Lung (tissue), 17 donors: ENCODE measurements at places on chromosomes 16 and 17.
A peak's percentile ranks its signal among the peaks of the same experiment; 100 is the strongest.

- peak; percentile 86 for DNase-seq
Observed at GRCh38 chr16:79640513-79641360, 40.2 kb upstream of the MAF start.

- no peak for DNase-seq
Observed at GRCh38 chr16:66418165-66418962, 8.7 kb upstream of the BEAN1 start.

- DNase-seq: peak; percentile 39
Observed at GRCh38 chr16:72072514-72073342, 9.7 kb downstream of the HPR start.

- DNase-seq: no peak
Observed at GRCh38 chr16:55077266-55077665, 146.6 kb downstream of the IRX5 start.

DNA sequence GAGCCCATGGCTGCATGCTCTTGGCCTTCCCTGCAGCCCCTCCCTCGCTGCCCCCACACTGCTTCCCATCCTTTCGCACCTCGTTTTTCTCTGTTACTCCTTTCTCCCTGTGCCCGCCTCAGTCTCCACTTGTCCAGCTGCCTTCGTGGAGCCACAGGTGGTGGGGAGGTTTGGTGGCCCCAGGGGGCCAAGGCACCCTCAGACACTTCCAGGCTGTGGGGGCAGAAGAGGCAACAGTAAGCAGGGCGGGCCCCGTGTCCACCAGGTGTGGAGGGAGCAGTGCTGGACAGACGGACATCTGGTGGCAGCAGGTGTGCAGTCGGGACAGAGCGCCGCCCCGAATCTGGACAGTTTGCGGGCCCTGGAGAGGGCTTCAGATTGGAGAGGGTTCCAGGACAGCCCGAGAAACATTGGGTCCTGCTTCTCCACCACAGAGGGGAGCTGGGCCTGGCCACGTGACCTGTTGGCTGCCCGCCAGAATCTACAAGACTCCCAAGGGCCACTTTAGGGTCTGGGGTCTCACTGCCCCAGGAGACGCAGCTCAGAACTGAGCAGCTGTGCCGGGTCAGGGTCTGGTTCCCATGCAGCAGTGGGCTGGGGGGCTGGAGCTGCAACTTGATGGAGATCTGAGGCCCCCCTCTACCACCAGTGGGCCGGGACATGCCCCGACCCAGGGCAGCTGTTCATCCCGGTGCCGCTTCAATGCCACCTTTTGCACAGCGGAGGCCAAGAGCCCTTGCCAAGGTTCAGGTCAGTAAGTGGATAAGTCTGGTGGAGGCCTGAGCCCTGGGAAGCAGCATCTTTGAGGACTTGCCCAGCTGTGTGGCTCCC lies 22.8 kb downstream of the BAHCC1 start:
- DNase-seq: no peak

- peak; percentile 59 for DNase-seq
Observed at GRCh38 chr17:66673668-66674276, 161.1 kb upstream of the CACNG5 start.
